ENCODE measurements at places on chromosomes 13 and 19.

DNA sequence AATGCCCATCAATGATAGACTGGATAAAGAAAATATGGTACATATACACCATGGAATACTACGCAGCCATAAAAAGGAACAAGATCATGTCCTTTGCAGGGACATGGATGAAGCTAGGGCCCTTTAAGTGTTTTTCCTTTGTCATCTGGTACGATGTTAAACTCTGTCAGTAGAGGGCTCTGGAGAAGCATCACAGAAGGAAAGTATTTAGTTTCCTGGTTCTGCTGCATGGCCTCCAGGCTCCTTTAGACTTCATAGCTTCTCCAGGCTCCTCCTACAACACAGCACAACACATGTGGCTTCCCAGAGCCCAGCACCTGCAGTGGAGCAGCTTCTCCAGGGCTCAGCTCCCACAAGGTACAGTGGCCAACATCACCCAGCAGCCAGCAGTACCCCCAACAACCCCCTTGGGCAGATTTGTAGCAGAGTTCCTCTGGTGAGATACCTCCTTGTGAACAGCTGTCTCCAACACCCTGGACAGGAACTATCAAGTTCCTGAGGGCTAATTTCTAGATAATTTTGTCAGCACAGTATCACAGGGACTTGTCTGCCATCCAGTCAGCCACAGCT is 63.4 kb downstream of the KCTD12 start:
- DNase-seq: peak; percentile 7

DNA sequence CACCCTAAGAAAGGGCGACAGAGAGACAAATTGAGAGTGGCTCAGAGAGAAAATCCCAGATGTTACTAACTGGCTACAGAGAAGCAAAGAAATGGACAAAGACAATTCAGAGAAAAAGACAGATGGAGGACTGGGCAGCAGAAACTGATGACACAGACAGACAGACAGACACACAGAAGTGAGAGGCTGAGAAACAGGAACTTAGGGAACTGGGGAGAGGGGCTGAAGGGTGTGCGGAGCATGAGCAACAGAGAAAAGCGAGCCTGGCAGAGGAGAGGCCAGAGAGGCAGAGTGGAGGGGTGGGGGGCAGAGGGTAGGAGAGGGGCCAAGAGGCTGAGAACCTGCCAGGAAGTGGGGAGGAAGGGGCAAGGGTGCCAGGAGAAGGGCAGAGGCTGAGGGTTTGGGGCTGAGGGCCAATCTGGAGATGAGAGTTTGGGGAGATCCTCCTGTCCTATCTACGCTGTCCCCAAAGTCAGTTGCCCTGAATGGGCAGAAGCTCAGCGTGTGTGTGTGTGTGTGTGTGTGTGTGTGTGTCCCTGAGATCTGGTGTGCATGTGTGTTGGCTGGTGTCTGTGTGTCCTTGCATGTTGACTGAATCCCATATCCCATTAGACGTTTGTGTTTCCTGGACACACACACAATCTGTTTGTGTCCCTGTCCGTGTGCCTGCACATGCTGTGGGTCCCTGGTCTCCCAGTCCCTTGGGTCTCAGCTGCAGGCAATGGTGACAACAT is 5.6 kb upstream of the ERFL start:
- DNase-seq: no peak

DNA sequence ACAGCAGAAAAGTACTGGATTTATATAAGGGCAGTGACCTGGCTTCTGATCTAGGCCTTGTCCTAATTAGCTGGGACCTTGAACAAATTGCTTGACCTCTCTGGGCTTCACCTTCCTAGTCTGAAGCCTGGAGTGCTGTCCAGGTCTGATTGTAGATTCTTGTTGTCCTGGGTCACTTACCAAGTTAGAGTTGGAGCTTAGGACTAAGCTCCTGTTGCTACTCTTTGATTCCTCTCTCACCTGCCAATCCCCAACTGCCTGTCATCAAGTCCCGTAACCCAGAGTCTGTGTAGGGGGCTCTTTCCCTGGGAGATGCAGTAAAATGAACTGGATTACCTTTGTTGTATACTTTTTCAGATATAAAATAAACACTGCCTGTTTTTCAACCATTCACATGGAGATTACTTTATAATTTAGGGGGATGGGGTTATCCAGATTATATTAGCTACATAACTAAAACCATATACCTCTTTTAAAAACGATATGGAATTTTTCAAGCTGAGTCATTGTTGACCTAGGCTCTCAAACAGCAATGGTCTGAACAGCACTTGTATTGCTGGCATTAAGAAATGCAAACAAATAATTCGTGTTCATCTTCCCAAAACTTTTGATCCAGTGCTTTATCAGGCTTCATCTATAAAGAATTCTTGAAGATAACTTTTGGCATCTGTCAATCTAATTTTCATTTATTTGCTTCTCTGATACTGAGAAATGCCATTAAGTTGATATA is 5.8 kb downstream of the ARHGAP35 start:
- DNase-seq: no peak

DNA sequence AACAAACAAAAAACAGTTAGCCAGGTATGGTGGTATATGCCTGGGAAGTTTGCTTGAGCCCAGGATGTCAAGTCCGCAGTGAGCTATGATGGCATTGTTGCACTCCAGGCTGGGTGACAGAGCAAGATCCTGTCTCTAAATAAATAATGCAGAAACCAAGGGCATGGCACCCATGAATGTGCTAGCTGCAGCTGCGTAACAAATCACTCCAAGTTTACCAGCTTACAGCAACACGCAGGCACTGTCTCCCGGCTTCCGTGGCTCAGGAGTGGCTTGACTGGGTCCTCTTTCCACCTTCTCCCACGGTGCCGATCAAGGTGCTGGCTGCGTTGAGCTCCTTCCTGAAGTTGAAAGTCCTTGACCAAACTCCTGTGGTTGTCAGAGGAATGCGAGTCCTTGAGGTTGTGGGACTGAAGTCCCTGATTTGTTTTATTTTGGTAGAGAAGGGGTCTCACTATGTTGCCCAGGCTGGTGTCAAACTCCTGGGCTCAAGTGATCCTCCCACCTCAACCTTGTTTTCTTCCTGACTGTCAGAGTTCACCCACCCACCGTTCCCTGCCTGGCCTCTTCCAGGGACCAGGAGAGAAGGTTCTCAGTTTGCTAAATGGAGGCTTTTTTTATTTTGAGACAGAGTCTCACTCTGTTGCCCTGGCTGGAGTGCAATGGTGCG is 13.2 kb upstream of the ONECUT3 start:
- DNase-seq: no peak

DNA sequence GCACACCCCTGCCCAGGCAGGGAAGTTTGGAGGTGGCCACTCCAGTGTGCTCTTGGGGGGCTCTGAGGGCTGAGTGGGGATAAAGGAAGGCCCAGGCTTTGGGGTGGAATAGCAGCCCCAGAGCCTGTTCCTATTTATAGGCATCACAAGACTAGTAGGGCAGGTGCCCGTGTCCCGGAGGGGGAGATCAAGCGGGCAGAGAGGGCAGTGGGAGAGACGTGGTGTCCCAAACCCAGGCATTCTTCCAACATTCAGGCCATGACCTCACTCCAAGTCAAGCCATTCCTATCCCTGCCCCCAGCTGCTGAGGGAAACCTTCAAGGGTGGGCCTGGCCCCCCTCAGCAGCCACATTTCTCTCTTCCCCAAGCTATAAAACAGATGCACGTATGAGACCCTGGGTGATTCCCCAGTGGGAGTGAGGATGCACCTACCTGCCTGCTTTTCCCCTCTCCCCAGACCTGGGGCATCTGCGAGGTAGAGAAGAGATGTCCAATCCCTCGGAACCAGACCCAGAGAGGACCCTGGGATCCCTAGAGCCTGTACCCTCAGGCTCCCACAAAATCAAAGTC is 3.9 kb downstream of the WIZ start:
- DNase-seq: no peak

- DNase-seq: no peak
Measured at GRCh38 chr13:52371736-52372247, 34.2 kb downstream of the THSD1 start.

DNA sequence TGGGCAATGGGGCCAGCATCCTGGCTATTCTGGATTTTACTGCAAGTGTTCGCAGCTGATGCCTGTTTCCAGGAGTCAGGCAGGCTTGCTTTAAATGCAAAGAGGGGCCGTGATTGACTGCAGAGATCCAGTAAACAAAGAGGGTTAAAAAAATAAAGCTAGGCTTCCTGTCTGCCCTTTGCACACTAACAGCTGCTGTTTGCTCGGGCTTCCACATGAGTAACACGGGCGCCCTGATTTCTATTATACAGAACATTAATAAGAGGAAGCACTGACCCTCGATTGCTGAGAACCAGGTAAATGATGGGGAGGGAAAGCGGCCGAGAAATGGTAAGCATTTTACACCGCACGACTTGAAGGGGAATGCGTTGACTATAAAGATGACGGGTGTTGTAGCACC is 254.2 kb upstream of the ZNF507 start:
- no peak for DNase-seq

- DNase-seq: no peak
Measured at GRCh38 chr19:34277244-34277643, 22.9 kb downstream of the GARRE1 start.

DNA sequence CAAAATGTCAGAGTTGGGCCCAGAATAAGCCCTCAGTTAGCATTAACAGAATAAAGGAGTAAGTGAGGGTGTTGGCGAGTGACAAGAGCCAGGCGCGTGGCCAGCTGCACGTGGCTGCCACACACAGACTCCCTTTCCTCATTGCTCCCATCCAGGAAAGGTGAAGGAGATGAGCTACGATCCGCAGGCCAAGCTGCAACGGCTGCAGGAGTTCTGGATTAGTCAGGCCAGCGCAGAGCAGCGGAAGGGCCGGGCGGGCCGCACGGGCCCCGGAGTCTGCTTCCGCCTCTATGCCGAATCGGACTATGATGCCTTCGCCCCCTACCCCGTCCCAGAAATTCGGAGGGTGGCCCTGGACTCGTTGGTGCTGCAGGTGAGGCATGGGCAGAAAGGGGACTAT is 13.2 kb downstream of the DHX34 start:
- no peak for DNase-seq

DNA sequence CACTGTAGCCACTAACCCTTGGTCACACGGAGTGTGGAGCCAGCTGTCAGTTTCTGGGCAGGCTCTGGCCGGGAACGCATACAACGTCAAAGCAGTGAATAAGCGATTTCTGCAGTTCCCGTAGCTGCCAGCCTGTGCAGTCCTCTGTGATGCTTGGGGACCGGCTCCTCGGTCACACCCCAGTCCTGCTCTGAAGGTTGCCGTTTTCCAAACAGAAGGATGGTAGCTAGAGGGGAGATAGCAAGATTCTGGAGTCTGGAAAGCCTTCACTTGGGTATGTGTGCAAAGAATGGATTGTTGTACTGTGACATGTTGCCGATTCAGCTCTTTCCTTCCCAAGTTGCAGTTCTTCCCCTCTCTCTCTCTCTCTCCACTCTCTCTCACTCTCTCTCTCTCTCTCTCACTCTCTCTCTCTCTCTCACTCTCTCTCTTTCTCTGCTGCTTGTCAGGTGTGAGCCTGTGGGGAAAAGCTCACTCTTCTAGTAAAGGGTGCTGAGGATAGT is 38.7 kb upstream of the C1QTNF9 start:
- peak; percentile 70 for DNase-seq

DNA sequence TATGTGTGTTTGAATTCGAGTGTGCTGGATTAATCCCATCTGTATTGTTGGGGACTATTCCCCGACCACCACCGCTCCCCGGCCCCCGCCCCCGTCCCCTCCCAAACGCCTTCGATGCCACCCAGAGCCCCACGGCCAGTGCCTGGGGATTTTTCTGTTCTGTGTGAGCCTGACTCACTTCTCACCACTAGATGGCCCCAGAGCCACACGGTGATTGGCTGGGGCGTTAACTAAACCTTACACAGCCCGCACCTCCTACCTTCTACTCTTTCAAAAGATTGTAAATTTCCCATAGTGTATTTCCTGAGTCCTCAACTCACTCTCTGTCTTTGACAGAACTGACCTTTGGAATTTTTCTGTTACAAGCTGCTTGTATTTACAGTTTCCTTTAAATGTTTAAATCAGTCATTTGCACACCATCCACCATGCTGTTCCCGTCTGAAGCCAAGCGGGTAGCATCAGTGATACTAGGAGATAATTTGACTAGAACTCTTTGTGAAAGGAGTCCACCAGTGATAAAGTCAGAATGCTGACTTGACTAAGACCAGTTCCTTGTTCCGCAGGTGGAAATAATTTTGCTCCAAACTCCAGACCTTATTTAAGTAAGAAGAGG is 61.4 kb downstream of the RFX2 start:
- peak; percentile 85 for DNase-seq

- DNase-seq: peak; percentile 14
Measured at GRCh38 chr19:45767881-45768654, 984 bp downstream of the SIX5 start.

GRCh38 chr13:45320876-45321629 is 19.9 kb downstream of the TPT1 start:
- DNase-seq: no peak

DNA sequence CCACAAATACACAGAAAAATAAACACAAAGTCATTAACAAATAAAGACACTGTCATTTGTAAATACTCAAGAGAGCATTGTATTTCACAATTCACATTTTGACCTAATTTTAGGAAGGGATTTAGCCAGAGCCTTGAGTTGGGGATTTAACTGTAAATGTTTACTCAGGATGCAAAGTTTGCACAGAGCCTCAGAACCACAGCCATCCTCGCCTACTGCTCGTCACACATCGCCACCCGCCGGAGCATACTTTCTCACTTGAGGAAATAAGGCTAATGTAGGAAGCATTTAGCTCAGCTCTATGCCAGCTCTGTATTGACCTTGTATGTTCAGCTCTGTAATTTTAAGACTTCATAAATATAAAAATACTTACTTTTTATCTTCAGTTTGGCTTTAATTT is 442.7 kb downstream of the OXGR1 start:
- DNase-seq: no peak

- no peak for DNase-seq
Measured at GRCh38 chr13:75607447-75607846, 28.7 kb upstream of the LMO7 start.

- DNase-seq: no peak
Measured at GRCh38 chr19:46394402-46394797, 19.0 kb downstream of the CCDC8 start.

DNA sequence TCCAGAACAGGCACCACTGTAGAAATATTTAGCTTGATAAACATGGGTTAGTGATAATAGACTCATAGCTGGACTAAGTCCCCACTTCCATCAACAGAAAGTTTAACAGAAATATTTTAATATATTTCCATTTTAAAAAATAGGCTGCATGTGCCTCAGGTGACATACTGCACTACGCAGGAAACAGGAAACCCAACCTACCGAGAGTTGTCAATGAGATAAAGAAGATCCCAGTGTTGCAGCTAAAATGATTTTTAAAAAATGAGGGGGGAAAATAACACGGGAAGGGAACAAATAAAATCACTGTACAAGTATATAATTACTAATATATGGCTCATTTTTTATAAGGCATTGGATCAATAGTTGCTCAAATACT is 154.8 kb downstream of the TBC1D4 start:
- DNase-seq: peak; percentile 32

DNA sequence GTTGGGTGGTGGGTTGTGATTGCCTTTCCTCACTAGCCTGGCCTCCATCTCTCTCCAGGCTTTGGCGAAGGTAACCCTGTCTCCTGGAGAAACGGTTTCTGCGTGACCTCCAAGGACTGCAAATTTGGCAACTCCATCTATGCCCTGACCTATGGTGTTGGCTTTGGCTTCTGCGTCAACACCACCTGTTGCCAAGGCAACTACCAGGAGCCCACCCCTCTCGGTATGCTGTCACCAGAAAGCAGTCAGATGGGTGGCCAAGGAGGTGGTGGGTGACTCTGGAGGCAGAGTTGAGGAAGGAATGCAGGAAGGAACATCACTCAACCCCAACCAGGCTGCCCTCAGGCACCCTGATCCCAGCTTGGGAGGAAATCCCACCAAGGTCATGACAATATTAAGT is 18.6 kb upstream of the IRGC start:
- no peak for DNase-seq

GRCh38 chr13:72246396-72246795 is 379.4 kb upstream of the DACH1 start:
- DNase-seq: no peak

Measured in CD4-positive, alpha-beta T cell treated with Interleukin-6 for 4 hours (primary cell).